ENCODE measurements at places on chromosomes 2 and 18. TPM values are rescaled to one million over a fixed set of nuclear protein-coding genes. Genes with fewer than 3 reads are reported as not detected.

DNA sequence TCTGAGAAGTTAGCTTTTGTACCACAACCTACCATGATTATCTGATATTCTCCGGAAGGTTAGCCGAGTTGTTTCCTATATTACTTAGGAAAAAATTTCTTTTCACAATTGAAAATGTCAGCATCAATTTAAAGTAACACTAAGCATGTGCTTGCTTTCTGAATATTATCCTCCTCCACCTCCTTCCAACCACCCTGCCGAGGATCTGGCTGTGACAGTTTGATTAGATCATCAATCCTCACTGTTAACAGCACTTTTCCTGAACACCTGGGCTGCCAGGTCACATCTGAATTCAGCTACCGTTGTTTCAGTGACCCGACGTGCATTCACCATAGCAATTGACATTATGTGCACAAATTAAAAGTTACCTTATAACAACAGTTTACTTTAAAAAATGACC, 207.0 kb downstream of the ZNF407 start:
- DNase-seq: no peak

- no peak for DNase-seq
Measured at GRCh38 chr2:165815299-165816141, 21.5 kb upstream of the GALNT3 start.

GRCh38 chr18:22185771-22186386, 16.5 kb downstream of the GATA6 start:
- DNase-seq: no peak

- no peak for DNase-seq
Measured at GRCh38 chr2:59568461-59568860, 985.0 kb downstream of the BCL11A start.

- DNase-seq: no peak
Measured at GRCh38 chr2:226883296-226883795, 47.5 kb downstream of the RHBDD1 start.

DNA sequence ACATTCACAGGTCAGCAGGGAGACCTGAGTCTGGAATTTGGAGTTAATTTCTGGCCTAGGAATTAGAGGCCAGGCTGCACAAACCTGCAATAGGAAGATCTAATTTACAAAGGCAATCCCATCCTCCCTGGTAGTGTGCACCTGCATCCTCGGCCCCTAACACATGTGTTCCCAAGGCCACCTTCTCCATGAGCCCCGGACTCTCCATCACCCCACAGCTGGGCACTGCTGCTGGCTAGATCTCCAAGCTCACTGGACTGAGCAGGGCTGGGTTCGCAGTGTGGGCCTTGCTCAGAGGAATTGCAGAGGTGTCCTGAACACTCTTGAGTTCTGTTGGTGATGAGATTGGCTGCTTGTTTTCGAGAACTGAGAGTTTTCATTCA, 162.6 kb upstream of the TWIST2 start:
- DNase-seq: no peak

Gene PHOSPHO2
- 6.1 TPM for total RNA-seq

- DNase-seq: no peak
Measured at GRCh38 chr2:114614592-114614991, 172.2 kb downstream of the DPP10 start.

Gene ERICH2
- not detected for total RNA-seq

DNA sequence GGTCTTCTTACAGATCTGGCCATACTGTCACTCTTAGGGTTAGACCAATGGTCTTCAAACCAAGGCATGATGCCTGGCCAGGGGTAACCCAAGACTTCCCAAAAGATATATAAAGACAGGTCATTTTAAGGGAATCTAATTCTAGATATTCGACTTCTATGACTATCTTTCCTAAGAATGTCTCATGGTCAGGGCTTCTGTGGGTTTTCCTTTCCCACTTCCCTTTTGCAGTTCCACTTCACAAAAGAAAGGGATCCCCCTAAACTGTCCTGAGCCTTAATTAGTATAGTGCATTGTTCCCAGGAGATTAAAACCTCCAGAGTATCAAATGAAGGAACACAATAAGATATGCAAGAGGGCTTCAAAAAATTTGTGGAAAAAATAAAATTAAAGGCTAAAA, 223.6 kb upstream of the SIX2 start:
- DNase-seq: no peak

GRCh38 chr2:104944495-104944894, 90.6 kb downstream of the POU3F3 start:
- no peak for DNase-seq

- no peak for DNase-seq
Measured at GRCh38 chr2:217199255-217199630, 339.4 kb upstream of the TNP1 start.

DNA sequence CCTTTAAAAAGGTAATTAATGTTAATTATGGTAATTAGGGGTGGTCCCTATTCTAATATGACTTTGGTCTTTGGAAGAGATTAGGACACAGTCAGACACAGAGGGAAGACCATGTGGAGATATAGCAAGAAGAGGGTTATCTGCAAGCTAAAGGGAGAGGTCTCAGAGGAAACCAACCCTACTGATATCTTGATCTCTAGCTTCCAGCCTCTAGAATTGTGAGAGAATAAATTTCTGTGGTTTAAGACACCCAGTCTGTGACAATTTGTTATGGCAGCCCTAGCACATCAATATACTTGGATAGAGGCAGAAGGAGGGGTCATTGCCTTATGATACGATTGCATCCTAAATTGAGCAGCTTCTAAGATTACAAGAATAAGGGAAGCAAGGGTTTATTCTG, 21.3 kb upstream of the NT5C1B start:
- DNase-seq: no peak

Gene DES
- 2,323 TPM for total RNA-seq

DNA sequence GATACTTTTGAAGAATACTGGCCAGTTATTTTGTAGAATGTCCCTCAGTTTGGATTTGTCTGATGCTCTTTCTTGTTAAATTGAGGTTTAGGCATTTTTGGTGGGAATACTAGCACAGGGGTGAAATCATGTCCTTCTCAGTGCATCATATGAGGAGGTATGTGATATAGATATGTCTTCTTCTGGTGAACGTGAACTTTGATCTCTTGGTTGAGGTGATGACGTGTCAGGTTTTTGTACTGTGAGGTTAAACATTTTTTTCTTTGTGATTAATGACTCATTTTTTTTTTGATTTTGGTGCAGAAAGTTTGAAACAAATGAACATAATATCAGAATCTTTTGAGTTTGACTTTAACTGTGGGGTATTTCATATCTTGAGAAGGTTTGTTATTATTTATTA, 11.0 kb downstream of the ZNF407 start:
- no peak for DNase-seq

DNA sequence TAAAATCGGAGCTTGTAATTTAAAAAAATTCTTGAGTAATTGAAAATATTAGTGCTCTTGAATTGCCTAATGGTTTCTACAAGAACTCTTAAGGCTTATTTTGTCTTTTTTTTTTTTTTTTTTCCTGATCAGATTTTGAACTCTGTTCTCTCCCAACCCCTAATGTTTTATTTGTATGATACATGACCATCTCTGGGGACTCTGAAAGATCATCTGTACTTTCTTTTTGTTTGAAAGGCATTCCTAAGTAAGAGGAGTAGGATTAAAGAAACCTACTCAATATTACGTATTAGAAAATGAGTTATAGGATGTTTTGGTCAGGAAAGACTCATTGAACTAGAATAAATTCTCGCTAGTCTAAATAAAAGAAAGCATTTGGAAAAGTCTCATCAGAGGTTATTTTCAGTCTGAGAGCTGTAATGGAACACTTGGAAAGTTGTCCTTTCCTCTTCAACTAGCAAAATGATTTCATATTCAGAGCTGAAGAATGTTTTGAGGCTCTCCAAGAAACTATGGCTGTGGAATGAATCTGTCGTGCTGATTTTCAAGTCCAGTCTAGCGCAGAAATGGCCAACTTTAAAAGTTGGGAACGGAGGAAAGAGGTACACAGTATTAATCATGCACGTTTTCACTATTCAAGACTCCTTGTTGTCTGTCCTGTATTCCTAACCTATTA, 182.7 kb downstream of the PRPF40A start:
- no peak for DNase-seq

DNA sequence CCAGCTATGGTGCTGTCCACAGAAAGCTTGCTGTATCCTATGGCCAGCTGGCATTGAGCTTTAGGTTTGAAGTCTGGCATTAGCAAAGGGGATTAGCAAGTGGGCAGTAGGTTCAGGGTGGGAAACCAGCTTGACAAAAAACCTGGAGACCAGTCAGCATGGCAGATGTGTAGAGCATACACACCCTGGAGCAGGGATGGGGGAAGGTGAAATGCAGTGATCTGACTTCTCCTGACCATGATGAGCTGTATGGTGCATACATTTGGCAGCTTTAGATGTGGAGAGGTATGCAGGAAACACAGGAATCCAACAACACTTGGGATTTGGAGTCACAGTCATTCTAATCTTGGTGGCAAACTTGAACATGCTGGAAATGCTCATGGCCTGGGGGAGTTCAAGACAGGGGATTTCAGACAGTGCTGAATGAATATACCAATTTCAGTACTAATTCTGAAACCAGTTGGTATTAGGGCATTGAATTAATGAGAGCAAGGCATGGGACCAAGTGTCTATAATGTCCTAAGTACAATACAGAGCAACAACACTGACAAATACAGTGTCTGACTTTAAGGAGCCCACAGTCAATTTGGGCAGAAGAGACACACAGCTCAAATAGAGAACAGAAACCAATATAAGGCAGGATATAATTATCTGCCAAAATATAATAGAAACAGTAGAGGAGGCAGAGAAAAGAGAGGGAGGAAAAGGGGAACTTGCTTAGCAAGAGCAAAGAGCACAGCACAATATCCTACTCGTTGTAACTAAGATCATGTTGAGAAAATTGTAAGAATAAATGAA, 11.8 kb downstream of the ARHGAP15 start:
- no peak for DNase-seq

GRCh38 chr2:239114119-239114581, 266.3 kb downstream of the TWIST2 start:
- DNase-seq: no peak

Gene SERTAD2
- total RNA-seq: 1.8 TPM

Gene TCF23
- total RNA-seq: 32.5 TPM

DNA sequence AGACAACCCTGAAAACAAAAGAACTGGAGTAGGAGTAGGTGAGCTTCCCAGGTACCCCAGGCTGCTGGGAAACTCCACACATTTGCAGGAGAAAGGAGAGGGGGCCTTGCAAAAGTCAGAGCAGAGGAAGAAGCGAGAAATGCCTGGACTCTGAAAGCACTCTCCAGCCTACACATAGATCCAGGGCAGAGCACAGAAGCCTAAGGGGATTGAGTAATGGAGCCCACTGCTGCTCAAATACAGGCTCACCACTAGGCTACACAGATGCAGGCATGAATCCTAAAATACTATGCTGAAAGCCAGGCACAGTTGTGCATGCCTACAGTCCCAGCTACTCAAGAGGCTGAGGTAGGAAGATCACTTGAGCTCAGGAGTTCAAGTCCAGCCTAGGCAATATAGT, 33.4 kb downstream of the OSBPL1A start:
- DNase-seq: no peak

DNA sequence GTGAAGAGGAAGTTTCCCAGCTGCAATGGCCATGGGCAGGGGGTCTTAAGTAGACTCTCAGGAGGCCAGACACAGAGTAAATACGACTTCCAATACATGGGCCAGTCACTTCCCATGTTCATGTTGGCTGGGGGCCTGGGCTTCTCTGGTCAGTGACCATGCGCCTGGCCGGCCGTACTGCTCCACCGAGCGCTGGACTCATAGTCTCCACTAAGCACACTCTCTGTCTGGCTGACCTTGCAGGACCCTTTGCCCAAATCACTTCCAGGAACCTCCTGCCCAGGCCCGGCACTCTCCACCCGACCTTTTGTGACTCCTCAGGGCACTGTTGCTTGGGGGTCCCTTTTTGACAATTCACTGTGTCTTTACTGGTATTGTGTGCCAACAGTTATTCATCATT, 69.3 kb downstream of the SOWAHC start:
- no peak for DNase-seq

Gene CYP27C1
- total RNA-seq: 1.2 TPM

DNA sequence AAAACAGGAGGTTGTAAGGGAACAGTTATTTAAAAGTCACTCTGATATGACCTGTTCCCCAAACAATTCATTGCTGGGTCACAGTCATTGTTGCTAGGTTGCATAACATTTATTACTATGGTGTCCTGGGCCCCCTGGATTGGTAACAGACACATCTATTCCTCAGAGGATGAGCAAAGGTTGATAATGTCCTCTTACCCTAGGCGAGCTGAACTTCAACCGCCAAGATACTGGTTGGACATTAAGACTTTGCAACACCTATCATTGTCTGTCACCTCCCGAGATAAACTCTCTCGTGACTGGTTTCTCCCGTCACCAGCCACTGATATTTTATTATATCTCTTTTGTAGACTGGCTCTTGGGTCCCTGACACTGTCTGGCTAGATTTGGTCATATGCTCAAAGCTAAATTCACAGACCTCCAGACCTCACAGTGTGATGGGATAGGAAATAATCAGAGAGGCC, 361.3 kb downstream of the ZNF521 start:
- no peak for DNase-seq

Gene TNP1
- not detected for total RNA-seq

Gene TGFA
- total RNA-seq: 1.5 TPM

Gene COBLL1
- 26.3 TPM for total RNA-seq

DNA sequence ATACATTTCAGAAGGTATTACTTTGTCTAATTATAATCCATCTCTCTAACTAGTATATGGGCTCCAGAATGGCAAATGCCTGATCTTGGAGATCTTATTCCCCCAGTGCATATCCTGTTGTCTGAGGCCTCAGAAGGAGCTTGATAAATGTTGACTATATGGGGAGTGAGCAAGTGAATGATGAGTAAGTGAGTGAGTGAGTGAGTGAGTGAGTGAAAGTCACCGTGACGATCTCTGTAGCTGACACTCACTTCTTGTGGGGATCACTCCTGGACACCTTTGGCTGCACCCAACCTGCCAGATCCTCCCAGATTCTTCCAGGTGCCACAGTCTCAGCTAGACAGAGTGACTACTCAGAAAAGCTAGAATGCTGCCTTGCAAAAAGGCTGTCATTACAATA, 2.8 kb downstream of the XDH start:
- no peak for DNase-seq

Gene CNGA3
- total RNA-seq: not detected
